ENCODE measurements at places on chromosomes 11 and 22. TPM values are rescaled to one million over a fixed set of nuclear protein-coding genes. Genes with fewer than 3 reads are reported as not detected.

GRCh38 chr11:100910808-100911207 is 218.8 kb downstream of the PGR start:
- H3K27me3 ChIP-seq = peaks cover 3% of the 10 kb centered on the region
- H3K4me1 ChIP-seq = peaks cover 35% of the 10 kb centered on the region
- DNase-seq = no peak
- H3K4me3 ChIP-seq = no peak overlapping the region
- peaks cover 3% of the 10 kb centered on the region for H3K36me3 ChIP-seq

DNA sequence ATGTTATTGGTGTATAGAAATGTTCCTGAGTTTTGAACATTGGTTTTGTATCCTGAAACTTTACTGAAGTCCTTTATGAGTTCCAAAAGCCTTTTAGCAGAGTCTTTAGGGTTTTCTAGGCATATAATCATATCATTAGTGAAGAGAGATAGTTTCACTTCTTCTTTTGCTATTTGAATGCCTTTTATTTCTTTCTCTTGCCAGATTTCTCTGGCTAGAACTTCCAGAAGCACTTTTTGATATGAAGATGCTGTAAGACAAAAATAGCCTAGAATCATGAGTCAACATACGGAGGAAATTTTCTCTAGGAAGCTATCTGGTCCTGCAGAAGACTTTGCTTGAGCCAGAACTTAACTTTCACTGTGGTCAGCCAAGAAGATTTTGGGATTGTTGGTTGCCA is 86.7 kb upstream of the IZUMO1R start:
- no peaks in the 10 kb centered on the region for H3K4me1 ChIP-seq
- DNase-seq = no peak
- H3K4me3 ChIP-seq = no peak overlapping the region
- H3K27me3 ChIP-seq = peaks cover 5% of the 10 kb centered on the region

DNA sequence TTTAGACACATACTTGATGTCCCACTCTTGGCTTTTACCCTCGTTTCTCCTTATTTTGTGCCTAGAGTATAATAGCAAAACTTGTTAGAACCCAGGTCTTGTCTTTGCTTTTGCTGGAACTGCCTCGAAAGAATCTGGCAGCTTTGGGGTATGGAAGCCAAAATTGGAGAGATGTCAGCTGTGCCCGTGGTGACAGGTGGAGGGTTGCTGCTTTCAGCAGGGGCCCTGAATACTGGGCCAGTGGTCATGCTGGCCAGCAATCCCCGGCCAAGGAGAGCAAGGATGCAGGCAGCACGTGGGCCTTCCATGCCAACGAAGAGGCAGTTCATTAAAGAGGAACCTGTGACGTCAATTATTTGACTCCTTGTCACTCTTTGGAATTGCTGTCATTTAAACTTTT is 181.1 kb downstream of the HIPK3 start:
- H3K4me3 ChIP-seq = no peak overlapping the region
- no peaks in the 10 kb centered on the region for H3K4me1 ChIP-seq
- no peaks in the 10 kb centered on the region for H3K36me3 ChIP-seq
- H3K27me3 ChIP-seq = peaks cover 4% of the 10 kb centered on the region
- no peak for DNase-seq
- no peak overlapping the region for H3K27ac ChIP-seq

- H3K4me3 ChIP-seq = no peak overlapping the region
- DNase-seq = no peak
- H3K36me3 ChIP-seq = no peaks in the 10 kb centered on the region
- no peaks in the 10 kb centered on the region for H3K4me1 ChIP-seq
- peaks cover 2% of the 10 kb centered on the region for H3K27me3 ChIP-seq
- H3K27ac ChIP-seq = no peak overlapping the region
These were observed 60.2 kb upstream of the WNT11 start for GRCh38 chr11:76266286-76267100.

DNA sequence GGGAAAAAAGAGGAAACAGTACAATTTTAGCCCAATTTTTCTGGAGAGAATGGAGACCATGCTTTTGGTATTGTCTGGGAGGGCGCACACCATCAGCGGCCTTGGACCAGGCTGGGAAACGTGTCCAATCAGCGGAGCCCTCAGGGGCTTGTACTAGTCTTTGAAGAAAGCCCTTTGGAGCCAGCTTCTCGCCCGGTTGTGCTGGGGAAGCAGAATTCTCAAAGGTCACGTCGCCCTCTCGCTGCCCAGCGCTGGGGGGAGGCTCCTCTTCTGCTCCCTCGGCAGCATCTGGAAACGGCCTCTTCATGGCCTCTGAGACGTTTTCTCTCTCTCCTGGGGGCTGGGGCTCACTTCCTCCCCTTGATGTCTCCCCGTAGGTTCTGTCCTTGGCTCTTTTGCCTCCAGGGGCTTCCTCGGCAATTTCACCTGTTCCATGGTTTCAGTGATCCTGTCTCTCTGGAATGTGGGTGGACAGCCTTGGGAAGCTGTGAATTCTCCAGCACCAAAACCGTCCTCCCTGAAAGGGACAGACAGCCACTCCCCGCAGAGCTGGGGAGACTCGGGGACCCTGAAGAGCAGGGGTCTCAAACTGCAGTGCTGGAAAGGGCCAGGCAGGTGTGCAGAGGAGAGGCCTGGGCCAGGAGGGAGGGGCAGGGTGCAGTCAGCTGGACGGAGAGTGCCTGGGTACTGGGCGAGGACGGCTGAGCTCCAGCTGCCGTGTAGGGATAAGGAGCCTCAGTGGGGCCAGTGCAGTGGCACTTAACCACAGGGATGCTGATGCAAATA is 80.2 kb downstream of the RPS6KA4 start:
- H3K36me3 ChIP-seq = no peaks in the 10 kb centered on the region
- no peak for DNase-seq
- no peak overlapping the region for H3K27ac ChIP-seq
- H3K4me1 ChIP-seq = no peaks in the 10 kb centered on the region

DNA sequence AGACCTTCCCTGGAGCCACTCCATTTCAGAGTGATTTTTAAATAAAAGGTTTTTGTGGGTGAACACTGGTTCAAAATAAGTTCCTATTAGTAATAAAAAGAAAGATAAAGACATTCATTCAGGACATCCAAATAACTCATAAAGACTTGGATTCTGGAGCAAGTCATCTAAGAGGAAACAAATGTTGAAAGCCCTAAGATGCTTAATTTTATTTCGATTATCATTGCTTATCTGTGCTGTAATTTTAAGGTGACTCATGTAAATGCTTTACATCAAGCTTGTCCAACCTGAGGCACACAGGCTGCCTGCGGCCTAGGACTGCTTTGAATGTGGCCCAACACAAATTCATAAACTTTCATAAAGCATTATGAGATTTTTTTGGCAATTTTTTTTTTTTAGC is 34.2 kb upstream of the DBX1 start:
- DNase-seq = no peak
- H3K4me1 ChIP-seq = no peaks in the 10 kb centered on the region
- H3K36me3 ChIP-seq = no peaks in the 10 kb centered on the region

GRCh38 chr11:119316729-119317591 is at the start of gene MCAM:
Gene MCAM, minus strand, starts transcription at chr11:119317130. Its CDS starts 29 bp downstream, at chr11:119317101.
- H3K27ac ChIP-seq = no peak within 1 kb of the TSS
- no peaks in the 10 kb centered on the region for H3K36me3 ChIP-seq
- no peak within 1 kb of the TSS for H3K4me3 ChIP-seq
- no peak for DNase-seq

DNA sequence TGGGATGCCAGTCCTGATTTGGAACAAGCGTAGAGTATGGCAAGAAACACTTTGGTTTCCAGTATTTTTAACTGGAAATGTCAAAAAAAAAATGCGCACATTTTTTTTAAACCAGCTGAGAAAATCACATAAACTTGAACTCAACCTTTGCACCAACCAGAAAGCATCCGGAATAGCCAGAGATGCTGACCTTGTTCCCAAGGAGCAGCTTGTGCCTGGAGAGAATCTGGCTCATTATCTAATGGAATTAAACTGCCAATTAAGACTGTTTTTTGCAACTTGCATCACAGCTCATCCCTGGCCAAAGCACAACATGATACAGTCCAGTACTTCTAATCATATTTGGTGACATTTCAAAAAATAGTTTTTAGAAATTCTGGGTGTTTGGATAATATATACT is 8.4 kb upstream of the ETS1 start:
- peaks cover 9% of the 10 kb centered on the region for H3K27me3 ChIP-seq
- no peak overlapping the region for H3K4me3 ChIP-seq
- DNase-seq = no peak
- peaks cover 4% of the 10 kb centered on the region for H3K36me3 ChIP-seq
- no peaks in the 10 kb centered on the region for H3K4me1 ChIP-seq

GRCh38 chr11:73201249-73201648 is 16.8 kb upstream of the P2RY2 start:
- H3K27me3 ChIP-seq = peaks cover 2% of the 10 kb centered on the region
- no peak for DNase-seq
- H3K36me3 ChIP-seq = peaks cover 4% of the 10 kb centered on the region

- no peak overlapping the region for H3K4me3 ChIP-seq
- H3K36me3 ChIP-seq = no peaks in the 10 kb centered on the region
- no peak overlapping the region for H3K27ac ChIP-seq
- H3K4me1 ChIP-seq = peaks cover 4% of the 10 kb centered on the region
These were observed 15.4 kb downstream of the RASD2 start for GRCh38 chr22:35555946-35556547.

GRCh38 chr11:44943118-44943517 is 7.6 kb downstream of the TP53I11 start:
- DNase-seq = no peak
- H3K4me3 ChIP-seq = no peak overlapping the region
- H3K36me3 ChIP-seq = no peaks in the 10 kb centered on the region
- no peak overlapping the region for H3K27ac ChIP-seq
- H3K4me1 ChIP-seq = peaks cover 6% of the 10 kb centered on the region
- peaks cover 11% of the 10 kb centered on the region for H3K27me3 ChIP-seq

DNA sequence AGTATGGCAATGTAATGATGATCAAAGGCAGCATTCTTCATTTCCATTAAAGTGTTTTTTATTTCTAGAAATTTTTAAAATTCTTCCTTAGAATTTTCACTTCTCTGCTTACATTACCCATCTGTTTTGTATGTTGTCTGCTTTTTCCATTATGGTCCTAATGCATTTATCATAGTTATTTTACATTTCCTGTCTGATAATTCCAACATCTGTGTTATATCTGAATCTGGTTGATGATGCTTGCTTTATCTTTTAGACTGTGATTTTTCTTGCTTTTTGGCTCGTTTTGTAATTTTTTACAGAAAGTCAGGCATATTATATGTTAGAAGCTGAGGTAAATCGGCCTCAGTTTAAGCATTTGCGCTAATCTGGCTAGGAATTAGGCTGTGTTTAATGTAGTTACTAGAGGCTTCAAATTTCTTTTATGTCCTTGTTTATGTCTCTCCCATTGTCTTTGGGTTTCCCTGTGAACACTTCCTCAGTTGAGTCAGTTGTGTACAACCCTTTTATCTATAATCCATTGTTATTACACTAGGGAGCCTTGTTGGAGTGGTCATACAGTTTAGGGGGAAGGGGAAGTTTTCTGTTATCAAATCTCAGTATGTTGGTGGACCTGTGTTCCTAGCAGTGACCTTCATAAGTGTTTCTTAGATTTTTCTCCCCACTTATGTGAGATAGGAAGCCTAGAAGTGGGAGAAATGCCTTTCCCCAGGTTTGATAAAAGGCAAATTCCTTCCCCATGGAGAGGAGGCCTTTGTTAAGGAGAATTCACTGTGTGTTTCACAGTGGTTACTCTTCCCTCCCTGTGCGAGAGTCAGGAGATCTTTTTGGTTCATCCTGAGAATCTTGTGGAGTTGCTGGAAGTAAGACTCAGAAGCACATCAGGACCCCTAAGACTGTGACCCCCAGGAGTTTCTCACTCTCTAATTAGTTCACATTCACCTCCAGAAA is 437.5 kb downstream of the INSC start:
- H3K27ac ChIP-seq = no peak overlapping the region
- no peak for DNase-seq
- H3K4me1 ChIP-seq = no peaks in the 10 kb centered on the region
- no peak overlapping the region for H3K4me3 ChIP-seq

Gene SYT7
- not detected for polyA plus RNA-seq

Gene LDLRAD3
- not detected for polyA plus RNA-seq

- no peak for DNase-seq
- no peak overlapping the region for H3K27ac ChIP-seq
- no peak overlapping the region for H3K4me3 ChIP-seq
- no peaks in the 10 kb centered on the region for H3K36me3 ChIP-seq
These were observed 79.1 kb downstream of the SNX19 start for GRCh38 chr11:130837194-130837593.

Gene GP1BB
- polyA plus RNA-seq = 0.53 TPM

DNA sequence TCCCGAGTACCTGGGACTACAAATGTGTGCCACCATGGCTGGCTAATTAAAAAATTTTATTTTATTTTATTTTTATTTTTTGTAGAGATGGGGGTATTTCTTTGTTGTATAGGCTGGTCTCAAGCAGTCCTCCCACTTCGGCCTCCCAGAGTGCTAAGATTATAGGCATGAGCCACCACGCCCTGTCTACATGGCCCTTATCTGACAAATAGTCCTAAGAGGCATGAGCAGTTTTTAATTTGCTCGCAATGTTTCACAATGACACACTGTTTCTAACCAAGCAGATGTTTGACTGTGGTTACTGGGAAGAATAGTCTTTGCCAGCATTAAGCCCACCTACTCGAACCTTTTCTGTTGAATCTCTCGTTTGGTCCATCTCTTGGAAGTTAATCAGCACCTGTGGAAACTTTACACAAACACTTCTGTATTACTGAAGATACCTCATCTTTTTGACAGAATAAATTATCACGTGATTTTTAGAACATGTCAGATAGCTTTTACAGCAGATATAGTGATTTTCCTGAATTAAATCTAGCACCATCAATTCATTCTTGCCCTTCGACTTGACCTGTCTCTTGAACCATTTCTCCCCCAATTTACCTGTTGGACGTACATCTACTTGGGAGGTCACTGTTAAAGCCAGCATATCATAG is 71.4 kb downstream of the MTMR3 start:
- DNase-seq = no peak
- no peak overlapping the region for H3K27ac ChIP-seq
- H3K4me1 ChIP-seq = peaks cover 41% of the 10 kb centered on the region
- no peaks in the 10 kb centered on the region for H3K36me3 ChIP-seq

Gene PPME1
- 14.1 TPM for polyA plus RNA-seq

Measured in immature natural killer cell (primary cell).